ENCODE measurements at places on chromosomes 13 and 19. TPM values are rescaled to one million over a fixed set of nuclear protein-coding genes. Genes with fewer than 3 reads are reported as not detected.

MYO1F gene
- total RNA-seq = 0.57 TPM

CYP4F11 gene
- total RNA-seq = not detected

DNA sequence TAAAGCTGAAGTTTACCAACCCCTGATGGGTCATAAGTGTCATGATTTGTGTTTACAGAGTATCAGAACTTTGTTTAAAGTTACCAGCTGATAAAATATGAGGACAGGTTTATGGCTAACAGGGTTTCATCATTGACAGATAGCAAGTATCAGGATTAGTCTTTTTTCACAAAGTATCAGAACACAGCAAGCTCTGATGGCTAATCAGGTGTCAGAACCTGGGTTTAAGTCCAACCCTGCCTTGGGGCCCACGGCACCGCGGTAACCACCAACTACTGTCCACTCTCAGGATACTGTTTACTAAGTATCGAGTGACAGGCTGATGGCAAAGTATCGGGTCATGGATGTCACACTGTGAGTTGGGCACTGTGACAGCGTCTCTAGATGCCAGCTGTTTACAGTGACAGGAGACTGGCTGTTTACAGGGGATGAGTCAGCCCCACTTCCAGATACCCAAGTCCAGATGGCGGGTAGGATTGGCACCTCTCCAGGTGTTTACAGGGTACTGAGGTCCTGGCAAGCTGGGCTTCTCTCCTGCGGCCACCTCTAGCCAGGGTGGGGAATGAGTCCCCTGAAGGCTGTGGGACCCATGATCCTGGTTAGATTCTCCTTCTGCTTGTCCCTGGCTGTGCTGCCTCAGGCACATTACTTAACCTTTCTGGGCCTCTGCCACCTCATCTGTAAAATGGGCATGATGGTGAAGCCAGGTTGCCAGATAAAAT lies 21.8 kb downstream of the ARRDC2 start:
- DNase-seq = no peak

DNA sequence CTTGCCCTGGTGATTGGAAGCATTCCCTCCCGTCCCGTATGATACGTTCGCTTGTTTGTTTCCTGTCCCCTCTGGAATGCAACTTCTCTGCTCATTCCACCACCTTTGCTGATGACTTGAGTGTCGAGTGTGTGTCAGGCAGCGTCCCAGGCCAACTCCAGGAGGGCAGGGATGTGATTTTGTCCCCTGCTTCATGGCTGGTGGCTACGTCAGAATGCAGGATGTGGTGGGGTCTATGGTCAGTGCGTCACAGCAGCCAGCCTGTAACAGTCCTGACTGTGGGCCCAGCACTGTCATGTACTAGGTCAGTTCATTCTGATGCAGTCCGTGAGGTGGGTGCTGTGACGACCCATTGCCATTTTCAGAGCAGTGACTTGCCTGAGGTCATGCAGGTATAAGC lies 16.2 kb downstream of the BRSK1 start:
- no peak for DNase-seq

DNA sequence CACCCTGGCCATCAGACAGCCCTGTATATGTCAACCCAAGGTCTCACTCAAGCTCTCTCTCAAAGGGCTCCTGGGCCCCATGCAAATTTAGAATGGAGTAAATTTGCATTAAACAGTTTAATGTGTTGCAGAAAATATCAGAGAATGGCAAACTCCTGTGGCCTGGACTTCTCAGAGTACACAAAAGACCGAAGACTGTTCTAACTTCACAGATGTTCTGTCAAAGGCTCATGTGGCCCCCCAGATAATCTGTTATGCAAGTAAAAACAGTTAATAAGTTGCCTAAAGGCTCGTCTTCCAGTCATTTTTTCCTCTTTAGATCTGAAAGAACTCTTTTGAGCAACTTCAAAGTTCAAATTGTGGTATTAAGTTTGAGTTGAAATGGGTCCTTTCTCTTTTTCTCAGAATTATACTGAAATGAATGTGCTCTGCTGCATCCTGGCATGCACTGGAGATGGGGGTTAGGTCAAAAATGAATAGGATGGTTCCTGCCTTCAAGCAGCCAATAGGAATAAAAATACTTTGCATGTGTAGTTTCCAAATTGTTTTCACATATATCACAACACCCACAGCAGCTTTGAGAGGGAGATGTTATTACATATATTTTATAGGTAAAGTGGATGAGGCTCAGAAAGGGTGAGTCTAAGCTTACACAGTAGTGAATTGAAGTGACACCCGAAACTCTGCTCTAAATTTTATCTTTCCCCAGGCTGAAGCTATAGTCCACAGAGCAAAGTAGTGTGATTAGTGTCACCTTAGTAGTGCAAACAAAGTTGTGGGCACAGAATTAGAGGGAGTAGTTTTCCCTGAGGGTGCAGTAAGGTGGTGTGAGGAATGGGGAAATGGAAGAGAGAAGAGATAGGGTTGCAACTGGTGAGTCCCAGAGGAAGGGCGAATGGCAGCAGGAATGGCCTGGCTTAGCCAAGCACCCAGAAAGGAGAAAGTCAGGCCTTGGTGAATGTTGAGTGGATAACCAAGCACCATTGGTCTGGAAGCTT lies 205.0 kb upstream of the RFC3 start:
- no peak for DNase-seq

DNA sequence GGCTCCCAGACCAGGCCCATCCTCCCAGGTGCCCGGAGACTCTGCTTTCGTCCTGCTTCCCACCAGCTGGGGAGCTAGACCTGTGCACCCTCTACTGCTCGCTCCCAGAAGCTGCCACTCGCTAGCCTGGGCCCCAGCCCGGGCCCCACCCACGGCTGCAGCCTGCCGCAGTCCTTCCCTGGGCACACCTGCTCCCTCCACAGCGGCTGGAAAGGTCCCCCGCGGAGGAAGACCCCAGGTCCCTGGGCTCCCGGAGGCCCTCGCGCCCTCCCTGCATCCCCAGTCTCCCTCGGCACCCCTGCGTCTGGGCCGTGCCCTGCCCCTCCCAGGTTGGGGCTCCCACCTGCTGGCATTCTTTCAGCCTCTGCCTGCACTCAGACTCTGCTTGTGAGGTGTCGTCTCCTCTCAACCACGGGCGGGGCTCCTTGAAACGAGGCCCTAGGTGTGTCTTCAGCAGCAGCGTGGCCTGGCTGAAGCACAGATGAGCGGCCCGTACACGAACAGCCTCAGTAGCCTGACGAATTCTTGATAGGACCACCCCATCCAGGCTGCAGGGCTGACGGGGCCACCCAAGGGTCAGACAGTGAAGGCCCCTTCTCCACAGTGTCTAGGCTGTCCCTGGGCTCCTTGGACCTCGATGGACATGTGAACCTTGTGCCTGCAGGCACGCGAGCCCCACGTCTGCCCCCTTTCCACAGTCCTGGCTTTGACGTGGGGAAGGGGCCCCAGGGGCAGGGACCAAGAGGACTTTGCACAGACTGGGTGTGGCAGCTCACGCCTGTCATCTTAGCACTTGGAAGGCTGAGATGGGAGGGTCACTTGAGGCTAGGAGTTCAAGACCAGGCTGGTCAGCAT lies 27.9 kb downstream of the DOT1L start:
- DNase-seq = no peak

GRCh38 chr13:112255550-112256120 lies 120.5 kb upstream of the SPACA7 start:
- DNase-seq = no peak

Measured in endodermal cell (in vitro differentiated cells).